ENCODE measurements at places on chromosomes 4 and X.

DNA sequence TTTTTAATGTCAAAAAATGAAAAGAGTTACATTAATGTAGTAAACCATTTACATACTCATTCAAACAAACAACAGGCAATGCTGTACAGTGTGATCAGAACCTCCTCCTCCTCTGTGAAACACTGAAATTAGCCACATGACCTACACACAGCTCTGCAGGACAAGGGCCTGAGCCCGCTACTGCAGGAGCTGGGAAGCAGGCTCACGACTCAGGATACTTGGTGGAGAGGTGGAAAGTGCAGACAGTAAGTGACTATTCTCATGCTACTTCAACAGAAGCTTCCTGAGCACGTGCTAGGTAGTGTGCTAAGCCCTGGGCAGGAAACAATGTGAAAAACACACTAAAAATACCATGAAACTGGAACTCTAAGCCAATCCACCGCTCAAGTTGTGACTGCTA lies 56.8 kb downstream of the TAPT1 start:
- no peak for DNase-seq

DNA sequence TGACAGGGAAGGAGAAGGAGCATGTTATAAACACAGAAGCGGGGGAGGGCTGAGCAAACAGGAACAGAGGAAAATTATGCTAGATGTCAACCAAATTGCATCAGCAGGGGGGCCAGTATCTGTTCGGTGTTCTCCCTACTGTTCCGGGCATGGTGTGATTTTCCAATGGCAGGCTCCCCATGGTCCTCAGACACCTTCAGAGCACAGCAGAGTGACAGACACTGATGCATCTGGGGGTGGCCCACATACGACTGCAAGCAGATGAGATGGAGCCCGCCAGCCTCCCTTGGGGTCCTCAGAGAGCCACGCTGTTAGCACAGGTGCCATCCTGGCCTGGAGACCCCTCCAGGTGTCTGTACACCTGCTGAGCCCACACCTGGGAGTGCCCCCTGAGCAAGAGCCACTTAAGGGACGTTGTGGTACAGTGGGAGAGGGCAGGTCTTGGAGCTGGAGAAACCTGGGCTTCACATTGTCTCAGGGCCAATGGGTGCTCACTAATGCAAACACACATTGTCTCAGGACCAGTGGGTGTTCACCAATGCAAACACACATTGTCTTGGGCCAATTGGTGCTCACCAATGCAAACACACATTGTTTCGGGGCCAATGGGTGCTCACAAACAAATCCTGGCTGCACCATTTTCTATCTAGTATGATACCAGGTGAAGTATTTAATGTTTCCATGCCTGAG lies 95.4 kb downstream of the SLC2A9 start:
- DNase-seq, result no peak

DNA sequence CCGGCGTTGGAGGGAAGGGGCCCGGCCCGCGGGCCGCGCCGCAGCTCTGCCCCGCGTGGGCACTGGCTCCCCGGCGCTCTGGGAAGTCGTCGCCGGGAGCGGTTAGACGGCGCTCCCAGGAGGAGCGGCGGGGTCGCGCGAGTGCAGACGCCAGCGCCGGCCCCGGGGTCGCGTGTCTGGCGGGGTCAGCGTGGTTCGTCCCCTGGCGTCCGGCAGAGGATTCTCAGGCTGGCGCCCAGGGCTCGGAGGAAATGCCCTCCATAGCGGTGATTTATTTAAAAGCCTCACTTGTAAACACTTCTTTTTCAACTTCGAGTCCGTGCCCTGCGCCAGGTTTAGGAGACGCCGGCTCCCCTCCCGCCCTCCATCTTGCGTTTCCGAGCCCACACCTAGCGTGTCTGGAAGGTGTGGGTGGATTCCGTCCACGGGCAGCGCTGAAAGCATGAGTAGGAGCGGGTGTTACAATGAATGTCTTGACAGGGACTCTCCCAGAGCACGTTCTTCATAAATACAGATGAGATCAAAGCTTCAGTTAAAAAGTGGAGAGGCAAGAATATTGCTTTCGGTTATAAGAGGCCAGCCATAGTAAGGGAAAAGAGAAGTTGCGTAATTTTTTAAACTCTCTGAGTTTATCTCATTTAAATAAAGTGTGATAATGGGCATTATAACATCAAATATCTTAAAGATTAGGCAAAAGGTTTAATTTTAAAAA lies 692 bp downstream of the FAM241A start:
- DNase-seq, result peak; percentile 17

DNA sequence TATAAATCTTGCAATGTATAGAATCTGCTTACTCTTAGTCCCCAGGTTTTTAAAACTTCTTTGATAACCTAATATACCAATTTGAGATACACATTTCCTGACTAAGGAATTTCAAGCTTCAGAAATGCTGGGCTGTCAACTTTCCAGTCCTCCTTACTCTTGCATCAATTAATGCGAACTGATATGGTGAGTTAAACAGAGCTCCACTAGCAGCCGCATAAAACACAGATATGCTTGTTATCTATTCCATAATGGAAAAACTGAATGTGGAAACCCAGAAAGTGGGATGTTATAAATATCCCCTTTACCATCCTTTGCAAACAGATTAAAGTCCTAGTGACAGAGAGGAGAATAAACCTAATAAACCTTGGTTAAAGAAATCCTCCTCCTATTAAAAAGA lies 1913.7 kb downstream of the STIM2 start:
- peak; percentile 14 for DNase-seq

DNA sequence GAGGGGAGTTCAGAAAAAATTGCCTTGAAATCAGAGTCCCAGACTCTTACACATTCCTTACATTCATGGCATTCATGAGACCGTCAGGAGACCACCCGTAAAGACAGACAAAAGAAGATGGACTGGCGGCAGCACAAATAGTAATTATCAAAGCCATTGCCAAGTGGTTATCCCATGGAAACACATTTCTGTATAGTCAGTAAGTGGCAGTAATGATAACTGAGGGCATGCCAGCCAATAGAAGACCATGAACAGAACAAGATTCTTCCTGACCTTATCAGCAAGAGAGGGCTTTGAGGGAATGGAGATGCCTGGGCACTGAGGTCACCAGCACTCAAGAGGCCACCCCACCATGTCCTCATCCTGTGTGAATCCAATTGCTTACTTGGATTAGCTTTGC lies 121.7 kb upstream of the HCCS start:
- DNase-seq, result peak; percentile 21

GRCh38 chr4:42277291-42277690 lies 120.0 kb upstream of the SHISA3 start:
- DNase-seq, result no peak

GRCh38 chr4:123255971-123256370 lies 140.6 kb upstream of the SPRY1 start:
- no peak for DNase-seq

DNA sequence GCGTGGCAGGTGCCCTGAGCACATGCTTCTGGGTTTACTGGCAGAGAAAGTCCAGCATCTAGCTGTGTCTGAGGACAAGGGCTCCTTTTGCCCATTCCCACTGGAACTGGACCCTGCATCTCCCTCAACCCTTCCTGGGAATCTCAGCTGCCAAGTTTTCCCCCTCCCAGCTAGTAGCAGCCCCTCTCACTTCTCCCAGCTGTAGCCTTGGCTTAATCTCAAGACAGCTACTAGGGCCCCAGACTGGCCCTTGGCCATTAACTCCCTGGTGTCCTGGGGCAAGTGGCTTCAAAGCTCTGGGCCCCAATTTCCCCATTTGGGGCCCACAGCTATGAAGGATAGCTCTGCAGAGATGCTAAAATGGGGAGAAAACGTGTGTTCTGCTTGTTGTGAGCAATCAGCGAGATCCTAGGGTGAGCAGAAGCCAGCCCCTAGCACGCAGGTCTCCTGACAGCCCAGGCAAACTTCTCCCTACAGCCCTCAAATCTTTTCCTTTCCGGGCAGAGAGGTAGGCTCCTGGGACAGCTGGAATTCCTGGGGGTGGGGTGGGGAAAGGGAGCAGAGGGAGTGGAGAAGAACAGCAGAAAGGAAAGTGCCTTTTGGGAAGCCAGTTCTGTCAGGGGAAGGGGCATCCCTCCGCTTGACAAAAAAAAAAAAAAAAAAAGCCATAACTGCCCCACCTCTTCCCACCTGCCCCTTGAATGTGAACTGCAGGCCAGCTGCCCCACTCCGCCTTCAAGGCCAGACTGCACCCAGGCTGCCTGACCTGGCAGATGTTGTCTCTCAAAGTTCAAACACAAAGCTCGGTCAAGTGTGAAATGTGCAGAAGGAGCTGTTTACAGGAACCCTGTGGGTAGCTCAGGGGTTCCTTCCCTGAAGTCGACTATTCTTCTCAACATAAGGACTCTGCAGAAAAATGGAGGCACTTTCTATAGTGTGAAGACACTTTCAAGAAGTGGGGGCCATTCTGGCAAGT lies 16.6 kb downstream of the FGD1 start:
- DNase-seq, result no peak

DNA sequence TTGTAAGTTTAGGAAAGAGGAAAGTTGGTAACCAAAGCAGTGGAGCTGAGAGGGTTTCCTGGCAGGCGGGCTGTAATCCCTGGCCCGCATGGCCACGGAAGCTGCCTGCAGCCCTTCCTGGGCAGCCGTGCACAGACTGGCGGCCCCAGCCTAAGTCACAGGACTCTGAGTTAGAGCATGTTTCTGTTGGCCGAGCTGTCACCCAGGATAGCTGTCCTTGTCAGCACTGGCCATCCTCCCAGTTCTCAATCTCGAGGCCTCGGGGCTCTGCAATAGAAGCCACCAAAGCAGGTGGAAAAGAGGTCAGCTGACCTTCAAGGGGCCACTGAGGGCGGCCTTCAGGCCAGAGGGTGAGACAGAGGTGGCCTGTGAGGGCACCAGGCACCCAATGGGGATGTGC lies 20.5 kb downstream of the PNMA6E start:
- DNase-seq, result no peak

- no peak for DNase-seq
These were observed 47.2 kb downstream of the BCOR start for GRCh38 chrX:40050532-40050931.

- no peak for DNase-seq
These were observed 60.9 kb downstream of the NPY5R start for GRCh38 chr4:163404580-163404979.

GRCh38 chr4:184417802-184418511 lies 56.4 kb downstream of the IRF2 start:
- peak; percentile 84 for DNase-seq

DNA sequence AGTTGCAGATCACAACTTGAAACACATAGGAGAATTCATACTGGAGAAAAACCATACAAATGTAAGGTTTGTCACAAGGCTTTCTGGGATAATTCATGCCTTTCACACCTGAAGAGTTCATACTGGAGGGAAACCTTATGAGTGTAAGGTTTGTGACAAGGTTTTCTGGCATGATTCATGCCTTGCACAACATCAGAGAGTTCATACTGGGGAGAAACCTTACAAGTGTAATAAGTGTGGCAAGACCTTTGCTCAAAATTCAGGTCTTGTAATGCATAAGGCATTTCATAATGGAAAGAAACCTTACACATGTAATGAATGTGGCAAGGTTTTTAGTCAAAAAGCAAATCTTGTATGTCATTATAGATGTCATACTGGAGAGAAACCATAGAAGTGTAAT lies 58.8 kb upstream of the ENPEP start:
- no peak for DNase-seq

- DNase-seq, result peak; percentile 97
These were observed 19.9 kb upstream of the PPP3CA start for GRCh38 chr4:101367201-101367600.

DNA sequence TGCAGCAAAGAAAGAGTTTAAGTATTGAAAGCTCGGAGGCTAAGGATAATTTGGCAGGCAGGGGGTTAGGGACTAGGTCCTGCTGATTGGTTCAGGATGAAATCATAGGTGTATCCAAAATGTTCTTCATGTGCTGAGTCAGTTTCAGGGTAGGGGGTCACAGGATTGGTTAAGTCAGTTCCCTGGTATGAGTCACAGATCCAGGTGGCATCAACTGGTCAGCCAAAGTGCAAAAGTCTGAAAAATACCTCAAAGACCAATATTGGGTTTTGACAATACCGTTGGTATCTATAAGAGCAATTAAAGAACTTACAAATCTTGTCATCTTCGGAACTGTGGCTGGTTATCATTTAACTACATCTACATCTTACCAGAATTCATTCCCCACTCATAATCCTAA lies 25.6 kb upstream of the PRDM8 start:
- no peak for DNase-seq

DNA sequence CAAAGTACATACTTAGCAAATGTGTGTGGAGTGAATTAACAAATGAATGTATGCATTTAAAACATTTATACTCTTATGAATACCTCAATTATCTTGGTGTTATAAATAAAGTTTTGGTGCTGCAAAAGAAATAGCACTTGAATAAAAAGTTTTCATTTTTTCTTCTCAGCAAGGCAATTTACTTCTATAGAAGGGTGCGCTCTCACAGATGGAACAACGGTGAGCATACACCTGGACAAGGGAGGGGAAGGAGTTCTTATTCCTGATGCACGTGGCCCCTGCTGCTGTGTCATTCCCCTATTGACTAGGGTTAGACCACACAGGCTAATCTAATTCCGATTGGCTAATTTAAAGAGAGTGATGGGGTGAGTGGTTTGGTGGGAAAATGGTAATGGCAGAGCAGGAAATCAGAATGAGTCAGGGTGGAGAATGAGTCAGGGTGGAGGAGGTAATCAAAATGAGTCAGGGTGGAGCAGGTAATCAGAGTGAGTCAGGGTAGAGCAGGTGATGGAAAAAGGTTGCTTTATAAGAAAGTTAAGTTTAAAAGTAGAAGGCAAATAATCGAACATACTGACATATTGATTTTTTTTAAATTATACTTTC lies 28.2 kb upstream of the PGK1 start:
- no peak for DNase-seq

- DNase-seq, result no peak
These were observed 45.2 kb downstream of the LNX1 start for GRCh38 chr4:53545942-53546581.

GRCh38 chr4:41057467-41057866 lies 156.9 kb downstream of the APBB2 start:
- DNase-seq, result peak; percentile 75

- DNase-seq, result peak; percentile 67
These were observed 100.2 kb downstream of the PDLIM5 start for GRCh38 chr4:94551643-94552564.

DNA sequence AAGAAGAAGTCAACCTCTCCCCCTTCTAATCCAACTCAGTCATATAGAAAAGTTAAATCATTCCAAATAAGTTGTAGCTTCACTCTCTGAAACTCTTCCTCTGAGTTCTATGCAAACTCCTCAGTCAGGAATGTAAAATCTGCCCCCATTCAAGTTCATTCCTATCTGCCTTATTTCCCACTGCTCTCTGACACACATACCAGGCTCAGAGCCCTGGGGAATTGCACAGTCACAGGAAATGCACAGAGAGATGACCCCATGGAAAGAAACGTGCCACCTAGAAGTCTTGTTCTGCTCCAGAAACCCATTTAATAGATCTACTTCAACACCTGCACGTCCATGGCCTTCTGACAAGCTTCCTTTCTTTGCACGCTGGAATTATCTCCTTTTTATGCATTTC lies 236.0 kb upstream of the VCX3A start:
- no peak for DNase-seq

DNA sequence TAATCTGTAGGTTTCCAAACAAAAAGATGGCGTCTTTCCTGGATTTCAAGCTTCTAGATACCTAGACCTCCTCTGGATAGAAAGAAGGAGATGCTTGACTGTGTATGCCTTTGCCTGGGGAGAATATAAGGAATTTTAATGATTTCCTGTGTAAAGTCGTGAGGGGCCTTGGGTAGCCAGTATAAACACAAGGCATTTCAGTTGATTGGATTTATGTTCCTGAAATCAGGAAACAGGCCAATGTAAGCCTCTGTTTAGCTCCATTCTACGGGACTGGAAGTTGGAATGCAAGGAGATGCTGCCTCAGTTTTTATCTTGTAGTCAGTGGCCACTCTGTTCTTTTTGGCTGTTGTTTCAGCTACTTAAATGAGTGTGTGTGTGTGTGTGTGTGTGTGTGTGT lies 137.2 kb downstream of the GUCY2F start:
- DNase-seq, result no peak

- DNase-seq, result no peak
These were observed 89.5 kb downstream of the EVC start for GRCh38 chr4:5800496-5800895.
